ENCODE measurements at places on chromosomes 6 and 20. TPM values are rescaled to one million over a fixed set of nuclear protein-coding genes. Genes with fewer than 3 reads are reported as not detected.

FNDC11 gene
- total RNA-seq, result 2.1 TPM

IPCEF1 gene
- total RNA-seq, result not detected

LGSN gene
- 0.76 TPM for total RNA-seq

BHLHE23 gene
- not detected for total RNA-seq

CRISP2 gene
- not detected for total RNA-seq

STK4 gene
- total RNA-seq, result 150 TPM

POLR3F gene
- 10.9 TPM for total RNA-seq

COX4I2 gene
- not detected for total RNA-seq

APCDD1L gene
- not detected for total RNA-seq

SLPI gene
- not detected for total RNA-seq

SYNDIG1 gene
- total RNA-seq, result not detected

ZBTB12 gene
- 21.0 TPM for total RNA-seq

MUCL3 gene
- total RNA-seq, result not detected

ARHGAP18 gene
- 7.5 TPM for total RNA-seq

TRIM40 gene
- total RNA-seq, result not detected

EDN3 gene
- not detected for total RNA-seq

NHSL1 gene
- 12.7 TPM for total RNA-seq

NOX3 gene
- not detected for total RNA-seq

EYS gene
- not detected for total RNA-seq

KCNQ5 gene
- 25.8 TPM for total RNA-seq

TTPAL gene
- total RNA-seq, result 18.8 TPM

GMPR gene
- total RNA-seq, result not detected

BPIFB2 gene
- not detected for total RNA-seq

GSTA3 gene
- not detected for total RNA-seq

All from OCI-LY7 (cell line).